Lung microvascular endothelial cell (primary cell): ENCODE measurements at places on chromosomes 3 and 15. TPM values are rescaled to one million over a fixed set of nuclear protein-coding genes. Genes with fewer than 3 reads are reported as not detected.

ILDR1 gene
- not detected in 2 replicates for total RNA-seq

PRR20G gene
- total RNA-seq = not detected in 2 replicates

PRR23A gene
- not detected in 2 replicates for total RNA-seq

GP9 gene
- not detected in 2 replicates for total RNA-seq

STX19 gene
- total RNA-seq = not detected in 2 replicates

CACNA2D3 gene
- not detected in 2 replicates for total RNA-seq

CCDC12 gene
- 19.8 and 31.2 TPM in 2 replicates for total RNA-seq
